ENCODE measurements at places on chromosomes 2 and 18.

DNA sequence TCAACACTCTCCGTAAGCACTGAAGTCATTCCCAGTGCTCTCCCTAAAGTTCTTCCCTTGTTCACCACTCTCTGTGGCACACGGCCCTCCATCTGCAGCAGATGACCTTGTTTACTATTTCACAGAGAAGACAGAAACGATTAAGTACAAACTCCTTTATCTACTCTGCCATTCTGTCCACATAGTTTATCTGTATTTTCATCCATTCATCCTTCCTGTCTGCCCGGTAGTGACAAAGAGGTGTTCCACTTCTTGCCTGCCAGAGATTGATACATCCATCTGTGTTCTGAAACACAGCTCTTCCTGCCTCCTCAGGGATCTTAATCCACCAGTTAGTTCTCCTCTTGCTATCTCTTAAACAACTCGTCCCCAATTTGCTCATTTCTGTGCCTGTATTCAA, 77.9 kb upstream of the CD226 start:
- no peak for DNase-seq

- no peak for DNase-seq
These were observed 22.2 kb downstream of the RMDN2 start for GRCh38 chr2:37947306-37947705.

DNA sequence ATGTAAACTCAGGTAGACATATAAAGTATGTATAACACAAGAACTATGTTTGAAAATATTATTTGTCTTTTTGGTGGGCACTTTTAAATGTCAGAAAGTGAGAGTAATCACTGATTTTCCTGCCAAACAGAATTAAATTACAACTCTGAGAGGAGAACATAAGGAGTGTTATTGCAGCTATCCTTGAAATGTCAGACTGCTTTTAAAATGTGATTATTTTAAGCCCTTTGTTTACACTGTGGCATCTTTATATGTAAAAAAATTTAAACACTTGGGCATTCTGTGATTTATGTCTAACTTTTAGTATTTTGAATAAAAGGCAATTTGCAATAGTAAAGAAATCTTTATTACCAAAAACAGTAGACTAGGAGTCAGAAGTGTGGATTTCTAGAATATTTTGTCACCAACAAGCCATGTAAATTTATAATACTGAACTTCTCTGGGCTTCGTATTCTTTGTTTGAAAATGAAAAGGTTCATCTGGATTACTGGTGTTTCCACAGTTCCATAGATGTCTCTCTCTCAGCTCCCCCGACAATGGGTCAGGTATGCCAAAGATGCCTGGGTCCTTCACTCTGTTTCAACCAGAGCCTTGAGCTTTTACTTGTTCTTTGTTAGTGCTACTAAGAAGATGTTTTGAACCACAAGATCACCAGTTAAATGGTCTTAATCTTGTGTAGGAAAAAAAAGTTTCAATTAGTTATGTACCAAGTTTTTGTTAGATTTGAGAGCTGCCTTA, 38.8 kb downstream of the GULP1 start:
- DNase-seq, result no peak

DNA sequence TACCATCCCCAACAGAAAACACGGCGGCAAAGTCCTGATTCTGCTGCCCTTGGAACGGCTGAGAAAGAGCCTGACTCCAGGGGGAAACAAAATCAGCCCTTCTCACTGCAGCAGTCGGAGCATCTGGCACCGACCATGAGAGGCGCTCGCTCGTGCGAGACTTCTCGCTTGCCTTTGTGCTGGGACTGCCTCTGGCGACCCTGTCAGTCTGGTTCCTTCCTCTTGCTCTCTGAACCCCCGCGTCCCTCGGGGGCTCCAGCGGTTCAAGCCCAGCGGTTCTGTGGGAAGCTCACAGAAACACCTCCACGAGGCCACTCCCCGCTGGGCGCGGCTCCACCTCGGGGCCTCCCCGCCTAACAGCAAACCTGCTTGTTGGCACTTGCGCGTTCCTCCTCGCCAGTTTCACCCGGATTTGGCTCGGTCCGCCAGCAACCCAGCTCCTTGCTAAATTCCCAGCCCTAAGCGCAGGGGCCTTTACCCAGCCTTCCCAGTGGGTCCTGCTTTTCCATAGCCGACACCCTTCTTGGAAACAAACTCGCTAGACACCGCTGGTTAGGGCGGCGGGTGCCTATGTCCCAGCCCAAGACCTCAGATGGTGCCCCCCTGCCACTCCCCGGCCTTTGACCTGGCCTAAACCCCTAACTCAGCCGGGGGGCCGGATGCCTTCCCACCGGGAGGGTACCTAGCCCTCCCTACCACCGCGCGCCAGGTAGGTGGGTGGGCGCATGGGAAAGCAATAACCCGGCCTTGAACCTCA, 2.2 kb downstream of the RND3 start:
- peak; percentile 80 for DNase-seq

GRCh38 chr18:8217051-8217564, 392.1 kb upstream of the RAB12 start:
- DNase-seq, result peak; percentile 52

DNA sequence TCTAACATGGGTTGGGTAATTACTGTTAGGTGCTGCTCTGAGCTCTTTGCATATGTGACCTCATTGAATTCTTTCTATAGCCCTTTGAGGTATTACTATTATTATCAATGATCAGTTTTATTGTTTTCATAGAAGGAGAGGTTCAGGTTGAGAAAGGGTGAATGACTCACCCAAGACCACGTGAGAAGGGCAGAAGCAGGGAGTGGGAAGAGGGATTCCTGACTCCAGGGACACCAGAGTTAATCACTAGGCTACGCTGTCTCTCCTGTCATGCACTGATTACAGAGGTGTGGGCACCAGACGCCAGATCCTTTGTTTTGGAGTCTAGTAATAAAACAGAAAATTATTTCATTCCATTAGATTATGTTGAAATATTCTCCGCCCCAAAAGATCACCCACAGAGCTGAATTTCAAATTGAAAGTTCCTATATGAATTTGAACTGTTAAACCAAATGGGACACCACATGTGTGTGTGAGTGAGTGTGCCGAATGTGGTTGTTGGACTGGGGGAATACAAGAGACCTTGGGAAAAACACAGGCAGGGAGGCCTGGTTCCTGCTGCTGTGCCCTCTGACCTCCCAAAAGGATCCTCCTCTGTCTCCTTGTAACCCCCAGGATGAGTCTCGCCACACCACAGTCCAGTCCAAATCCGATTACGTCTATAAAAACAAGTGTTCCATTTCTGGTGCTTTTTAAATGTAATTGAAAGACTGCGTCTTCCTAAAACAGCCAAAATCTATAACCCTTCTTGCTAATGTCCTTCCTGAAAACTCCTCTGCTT, 215.4 kb downstream of the ZNF521 start:
- peak; percentile 6 for DNase-seq

GRCh38 chr2:200428961-200429665, 80.8 kb downstream of the KCTD18 start:
- no peak for DNase-seq

- peak; percentile 46 for DNase-seq
These were observed 42.7 kb downstream of the SFXN5 start for GRCh38 chr2:73028841-73029240.

DNA sequence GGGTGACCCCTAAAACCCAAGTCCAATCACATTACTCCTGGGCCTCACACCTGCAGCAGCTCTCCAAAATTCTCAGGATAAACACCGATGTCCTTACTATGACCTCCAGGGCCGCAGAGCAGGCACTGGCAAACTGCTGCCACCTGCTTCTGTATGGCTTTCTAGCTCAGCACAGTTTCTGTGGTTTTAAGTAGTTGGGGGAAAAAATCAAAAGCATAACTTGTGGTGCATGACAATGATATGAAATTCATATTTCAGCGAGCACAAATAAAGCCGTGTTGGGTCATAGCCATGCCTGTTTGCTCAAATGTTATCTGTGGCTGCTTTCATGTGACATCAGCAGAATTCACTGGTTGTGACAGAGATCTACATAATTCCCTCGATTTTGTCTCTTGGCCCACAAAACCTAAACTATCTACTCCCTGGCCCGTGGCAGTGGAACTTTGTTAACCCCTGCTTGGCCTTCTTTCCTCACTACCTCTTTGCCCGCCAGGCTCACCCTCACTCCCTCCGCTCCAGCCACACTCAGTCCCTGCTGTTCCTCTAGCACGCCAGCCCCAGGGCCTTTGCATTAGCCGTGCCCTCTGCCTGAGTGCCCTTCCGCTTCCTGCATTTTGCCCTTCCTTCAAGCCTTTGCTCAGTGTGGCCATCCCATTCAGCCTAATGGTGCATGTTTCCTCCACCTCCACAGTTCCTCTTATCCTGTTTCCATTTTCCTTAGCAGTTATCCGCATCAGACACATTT, 108.3 kb downstream of the AGAP1 start:
- no peak for DNase-seq

GRCh38 chr2:156466739-156467405, 30.7 kb downstream of the GPD2 start:
- DNase-seq, result peak; percentile 50

DNA sequence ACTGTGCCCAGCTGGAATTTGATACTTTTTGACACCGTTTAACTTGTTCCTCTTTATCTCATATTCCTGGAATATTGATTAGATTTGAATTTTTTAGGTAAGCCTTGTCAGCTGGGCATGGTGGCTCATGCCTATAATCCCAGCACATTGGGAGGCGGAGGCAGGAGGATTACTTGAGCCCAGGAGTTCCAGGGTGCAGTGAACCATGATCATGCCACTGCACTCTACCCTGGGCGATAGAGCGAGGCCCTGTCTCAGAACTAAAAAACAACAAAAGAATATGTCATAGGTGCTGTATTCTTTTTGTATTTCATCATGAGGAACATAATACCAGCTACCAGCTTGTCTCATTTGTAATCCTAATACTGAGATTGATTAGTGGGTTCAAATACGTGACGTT, 90.3 kb downstream of the ZNF532 start:
- DNase-seq, result no peak

DNA sequence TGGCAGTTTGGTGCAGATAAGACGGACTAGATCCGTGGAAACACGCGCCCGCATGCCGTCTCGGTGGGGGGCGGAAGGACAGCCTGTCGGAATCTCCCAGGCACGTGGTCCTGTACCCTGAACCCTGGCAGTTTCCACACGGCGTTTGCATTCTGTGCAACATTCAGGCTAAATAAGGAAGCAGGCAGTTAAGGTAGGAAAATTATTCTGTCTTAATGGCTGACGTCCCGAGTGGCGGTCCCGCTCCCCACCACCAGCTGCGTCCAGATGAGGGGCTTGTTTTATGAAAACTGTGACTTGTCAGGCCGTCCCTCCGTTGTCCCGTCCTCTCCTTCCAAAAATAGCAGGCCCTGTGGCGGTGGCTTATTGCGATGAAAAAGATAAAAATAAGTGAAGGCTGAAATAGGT, 120.2 kb downstream of the NFATC1 start:
- no peak for DNase-seq

- DNase-seq, result no peak
These were observed 92.2 kb downstream of the DPP4 start for GRCh38 chr2:161981679-161982250.

- no peak for DNase-seq
These were observed 130.6 kb downstream of the COL6A3 start for GRCh38 chr2:237283131-237283928.

GRCh38 chr2:53183581-53183980, 584.0 kb upstream of the CHAC2 start:
- DNase-seq, result no peak

DNA sequence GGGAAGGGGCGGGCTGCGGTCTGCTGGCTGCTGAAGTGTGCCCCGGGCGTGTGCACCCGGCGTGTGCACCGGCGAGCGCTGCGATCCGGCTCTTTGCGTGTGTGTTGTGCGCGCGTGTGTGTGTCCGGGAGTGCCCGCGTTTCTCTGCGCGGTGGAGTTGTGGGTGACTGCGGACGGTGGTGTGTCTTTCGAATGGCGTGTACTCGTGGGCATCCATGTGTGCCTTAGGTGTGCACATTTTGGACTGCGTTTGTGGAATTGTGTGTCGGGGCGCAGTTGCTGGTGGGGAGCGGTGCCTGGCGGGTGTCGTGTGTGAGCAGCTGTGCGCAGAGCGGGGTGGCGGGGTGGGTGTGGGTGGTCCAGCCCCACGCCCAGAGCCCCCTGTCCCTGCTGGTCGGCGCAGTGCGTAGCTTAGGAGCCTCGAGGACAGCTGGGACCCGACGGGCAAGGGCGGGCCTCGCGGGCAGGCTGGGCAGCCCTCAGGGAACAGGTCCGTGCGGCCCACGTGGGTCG, 533 bp downstream of the HPCAL1 start:
- no peak for DNase-seq

- peak; percentile 96 for DNase-seq
These were observed 61.3 kb upstream of the PGAP1 start for GRCh38 chr2:196987649-196988364.

DNA sequence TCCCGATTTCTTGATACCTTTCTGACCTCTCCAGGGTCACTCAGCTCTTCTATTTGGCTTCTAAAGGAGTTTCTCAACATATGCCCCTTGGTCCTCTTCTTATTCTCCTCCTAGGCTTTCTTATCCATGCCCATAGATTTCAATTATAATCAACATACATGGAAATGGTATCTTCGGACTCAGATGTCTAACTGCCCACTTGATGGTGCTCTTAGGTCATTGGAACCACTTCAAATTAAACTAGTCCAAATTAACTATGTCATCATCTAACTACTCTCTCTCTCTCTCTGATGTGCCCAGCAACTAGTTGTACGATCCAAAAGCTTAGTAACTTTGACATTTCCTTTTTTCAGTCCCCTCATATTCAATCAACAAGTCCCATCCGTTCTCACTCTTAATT, 43.2 kb upstream of the GPR75 start:
- no peak for DNase-seq

GRCh38 chr18:24831871-24832665, 371.6 kb downstream of the HRH4 start:
- no peak for DNase-seq
